ENCODE measurements at places on chromosomes 11 and 22.
A peak's percentile ranks its signal among the peaks of the same experiment; 100 is the strongest.

GRCh38 chr11:102479733-102480132 lies 27.2 kb upstream of the TMEM123 start:
- DNase-seq, result no peak

DNA sequence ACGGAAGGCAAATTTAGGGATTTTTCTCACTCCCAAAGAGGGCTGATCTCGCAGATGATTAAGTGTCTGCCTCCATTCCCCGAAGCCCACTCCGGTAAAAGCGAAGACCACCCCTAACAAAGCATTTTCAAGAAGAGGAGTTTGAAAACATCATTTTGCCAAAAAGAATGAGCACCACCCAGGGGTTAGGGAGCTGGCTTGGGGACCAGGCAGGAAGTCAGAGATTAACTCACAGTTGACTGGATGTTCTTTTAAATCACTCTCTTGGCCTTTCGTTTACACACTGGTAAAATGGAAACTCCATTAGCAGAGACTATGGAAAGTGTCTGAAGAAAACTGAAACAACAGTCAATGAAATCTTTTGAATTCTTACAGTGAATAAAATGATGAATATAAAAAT lies 7.9 kb upstream of the TRIM44 start:
- DNase-seq, result no peak

DNA sequence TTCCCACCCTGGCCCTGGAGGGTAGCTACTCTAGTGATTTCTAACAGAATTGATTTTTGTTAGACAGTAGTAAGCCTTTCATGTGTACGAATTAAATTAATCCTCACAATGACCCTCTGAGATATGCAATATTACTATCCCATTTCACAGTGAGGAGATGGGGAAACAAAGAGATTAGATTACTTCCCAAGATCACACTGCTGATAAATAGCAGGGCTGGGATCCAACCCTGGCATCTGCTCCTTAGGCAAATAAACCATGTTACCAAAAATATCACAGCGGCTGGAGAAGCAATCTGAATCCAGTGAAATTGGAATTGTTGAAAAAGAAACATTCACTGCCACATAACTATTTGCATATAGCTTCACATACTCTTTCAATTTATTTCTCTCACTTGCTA lies 12.8 kb upstream of the CAVIN3 start:
- DNase-seq, result no peak

GRCh38 chr11:80831374-80831773 lies 1390.5 kb upstream of the TENM4 start:
- no peak for DNase-seq

DNA sequence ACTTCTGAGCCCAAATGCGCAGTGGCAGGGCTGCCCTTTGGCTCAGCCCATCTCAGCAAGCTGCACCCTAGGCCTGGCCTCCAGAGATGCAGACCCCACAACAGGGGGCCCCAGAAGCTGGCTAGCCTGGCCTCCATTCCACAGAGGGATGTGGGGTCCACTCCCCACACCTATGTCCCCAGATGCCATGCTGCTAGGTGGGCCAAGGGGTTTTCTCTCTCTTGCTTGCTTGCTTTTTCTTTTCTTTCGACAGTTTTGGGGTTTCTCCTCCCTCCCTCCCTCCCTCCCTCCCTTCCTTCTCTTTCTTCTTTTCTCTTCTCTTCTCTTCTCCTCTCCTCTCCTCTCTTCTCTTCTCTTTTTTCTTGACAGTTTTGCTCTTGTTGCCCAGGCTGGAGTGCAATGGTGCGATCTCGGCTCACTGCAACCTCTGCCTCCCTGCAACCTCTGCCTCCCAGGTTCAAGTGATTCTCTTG lies 9.6 kb downstream of the SCARF2 start:
- no peak for DNase-seq

- DNase-seq, result no peak
Observed at GRCh38 chr11:74417379-74417804, 19.2 kb upstream of the PGM2L1 start.

DNA sequence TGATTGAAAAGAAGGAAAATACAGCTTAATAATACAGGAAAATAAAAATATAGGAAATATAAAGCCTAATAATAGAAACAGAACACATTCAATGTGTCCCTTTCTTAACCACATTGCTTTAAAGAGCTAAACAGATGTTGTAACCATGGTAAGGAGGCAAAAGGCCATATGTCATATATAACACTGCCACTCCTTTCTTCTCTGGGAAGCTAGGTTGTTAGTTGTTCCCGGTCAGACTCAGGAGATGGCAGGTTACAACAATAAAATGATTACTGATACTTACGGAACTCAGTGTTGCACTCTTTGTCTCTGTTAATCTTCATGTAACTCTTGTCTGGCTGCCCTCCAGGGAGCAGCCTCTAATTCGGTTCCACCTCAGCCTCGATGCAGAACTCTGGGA lies 134.7 kb upstream of the PGR start:
- DNase-seq, result no peak

- DNase-seq, result no peak
Observed at GRCh38 chr11:7538031-7538430, 24.2 kb downstream of the PPFIBP2 start.

GRCh38 chr22:37906364-37907008 lies 389 bp downstream of the MICALL1 start:
- peak; percentile 57 for DNase-seq

- DNase-seq, result no peak
Observed at GRCh38 chr11:67651976-67652781, 1.6 kb upstream of the ACY3 start.

DNA sequence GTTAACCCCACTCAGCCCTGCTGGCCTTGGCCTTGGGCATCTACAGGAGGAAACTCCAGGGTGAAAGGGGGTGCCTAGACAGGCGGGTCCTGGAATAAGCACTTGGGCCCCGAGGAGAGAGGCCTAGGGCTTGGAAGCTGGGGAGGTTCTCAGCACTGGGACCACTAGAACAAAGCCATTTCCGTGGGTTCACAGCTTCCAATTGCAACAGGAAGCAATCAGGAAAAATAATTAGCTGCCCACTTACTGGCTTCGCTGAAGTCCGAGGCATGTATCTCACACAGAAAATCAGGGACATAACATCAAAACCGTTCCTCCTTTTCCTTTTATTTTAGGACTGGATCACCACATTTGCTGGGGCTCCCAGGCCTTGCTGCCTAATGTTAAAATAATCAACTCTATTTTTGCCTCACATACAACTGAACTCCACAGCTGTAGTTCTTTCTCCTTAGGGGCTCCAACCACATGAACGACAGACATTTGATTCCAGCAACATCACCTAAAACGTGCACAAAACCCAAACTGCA lies 161.1 kb upstream of the GRK3 start:
- no peak for DNase-seq

DNA sequence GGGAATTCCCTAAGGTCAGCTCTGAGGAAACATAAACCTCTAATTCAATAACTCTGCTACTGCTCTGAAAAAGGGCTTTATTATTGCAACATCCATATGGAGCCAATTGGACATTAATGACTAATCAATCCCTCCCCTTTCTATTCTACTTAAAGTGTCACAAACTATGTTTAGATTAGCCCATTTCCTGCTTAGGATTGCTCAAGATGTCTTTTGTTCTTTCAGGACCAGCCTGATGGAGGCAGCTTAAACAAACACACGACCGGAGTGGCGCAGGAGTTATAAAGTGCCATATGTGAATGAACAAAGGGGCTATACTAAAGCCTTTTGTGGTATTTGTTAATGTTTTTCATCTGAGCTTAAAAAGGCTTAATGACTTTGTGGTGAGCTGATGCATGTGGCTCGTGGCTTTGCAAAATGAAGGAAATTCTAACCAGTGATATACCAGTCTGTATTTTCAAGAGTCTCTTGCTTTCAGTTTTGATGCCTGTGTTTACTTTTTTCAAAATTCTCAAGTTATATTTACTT lies 354.4 kb downstream of the SOX6 start:
- DNase-seq, result no peak

- no peak for DNase-seq
Observed at GRCh38 chr22:46915950-46916730, 153.7 kb downstream of the TBC1D22A start.
